ENCODE measurements at places on chromosomes 4 and X. TPM values are rescaled to one million over a fixed set of nuclear protein-coding genes. Genes with fewer than 3 reads are reported as not detected.

Gene HELT
- not detected for total RNA-seq

- no peak overlapping the region for H3K4me3 ChIP-seq
- H3K36me3 ChIP-seq: peaks cover 4% of the 10 kb centered on the region
- no peak overlapping the region for H3K27ac ChIP-seq
- H3K4me1 ChIP-seq: peaks cover 40% of the 10 kb centered on the region
Measured at GRCh38 chr4:11739992-11740391, 311.3 kb upstream of the HS3ST1 start.

Gene SPANXA2
- total RNA-seq: not detected

DNA sequence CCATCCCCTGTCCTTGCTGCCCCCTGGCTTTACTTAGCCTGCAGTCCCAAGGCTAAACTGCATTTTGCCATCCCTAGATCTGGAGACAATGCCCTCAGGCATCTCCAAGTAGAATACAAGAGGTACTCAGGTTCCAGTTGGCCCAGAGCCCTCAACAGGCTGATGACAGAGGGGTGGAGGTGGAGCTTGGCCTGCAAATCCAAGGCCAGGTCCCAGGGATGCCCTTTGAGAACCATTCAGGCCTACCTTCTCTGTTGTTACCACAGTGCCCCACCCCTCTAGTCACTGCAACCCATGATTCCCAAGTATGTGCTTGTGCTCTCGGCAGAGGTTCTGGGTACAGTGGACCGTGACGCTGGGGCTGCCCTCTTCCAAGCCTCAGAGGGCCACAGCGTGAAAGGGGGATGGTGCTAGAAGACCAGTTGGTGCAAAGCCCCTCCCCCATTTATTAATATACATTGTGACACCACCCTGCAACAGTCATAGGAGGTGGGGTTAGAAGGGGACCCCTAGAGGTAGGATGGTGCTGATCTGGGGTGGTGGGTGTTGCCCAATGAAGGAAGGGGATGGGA is 6.4 kb upstream of the UBA1 start:
- no peaks in the 10 kb centered on the region for H3K27me3 ChIP-seq
- no peak overlapping the region for H3K27ac ChIP-seq
- no peak for DNase-seq
- no peaks in the 10 kb centered on the region for H3K4me1 ChIP-seq
- no peak overlapping the region for H3K4me3 ChIP-seq

DNA sequence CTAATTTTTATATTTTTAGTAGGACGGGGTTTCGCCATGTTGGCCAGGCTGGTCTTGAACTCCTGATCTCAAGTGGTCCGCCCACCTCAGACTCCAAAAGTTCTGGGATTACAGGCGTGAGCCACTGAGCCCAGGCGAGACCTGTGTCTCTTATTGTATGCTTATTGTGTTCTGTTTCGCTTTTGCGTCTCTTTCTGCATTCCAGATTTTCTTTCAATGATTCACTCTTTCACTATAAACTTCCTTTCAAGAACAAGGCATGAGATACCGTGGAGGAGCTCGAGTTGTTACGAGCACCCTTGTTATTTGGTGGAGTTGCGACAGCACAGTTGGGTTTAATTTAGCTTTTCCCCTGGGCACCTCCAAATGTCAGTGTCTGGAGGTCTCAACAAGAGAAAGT is 366.7 kb upstream of the FAT1 start:
- H3K27ac ChIP-seq: no peak overlapping the region
- H3K36me3 ChIP-seq: no peaks in the 10 kb centered on the region
- DNase-seq: no peak

DNA sequence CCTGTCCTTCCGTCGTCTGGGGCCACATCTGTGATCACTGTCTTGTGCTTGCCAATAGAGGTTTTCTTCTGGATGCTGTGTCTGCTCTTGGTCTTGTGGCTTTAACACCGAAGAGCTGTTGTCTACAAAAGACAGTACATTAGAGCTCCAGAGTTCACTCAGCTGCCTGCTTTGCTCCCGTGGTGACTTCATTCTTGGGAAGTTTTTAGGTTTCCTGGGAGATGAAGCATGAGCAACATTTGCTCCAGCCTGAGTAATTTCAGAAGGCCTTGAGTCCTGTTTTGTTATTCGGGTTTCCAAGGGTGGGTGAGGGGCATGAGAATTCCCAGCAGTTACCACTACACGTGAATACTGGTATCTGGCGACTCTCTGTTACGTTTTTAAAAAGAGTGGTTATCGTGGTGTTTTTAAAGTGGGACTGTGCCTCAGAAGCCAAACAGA is 189.2 kb downstream of the SHROOM3 start:
- H3K4me1 ChIP-seq: peaks cover 75% of the 10 kb centered on the region
- H3K27me3 ChIP-seq: no peaks in the 10 kb centered on the region
- DNase-seq: peak; percentile 15
- H3K36me3 ChIP-seq: peaks cover 23% of the 10 kb centered on the region
- peak overlapping the region; percentile 46 for H3K4me3 ChIP-seq
- H3K27ac ChIP-seq: peak overlapping the region; percentile 72

DNA sequence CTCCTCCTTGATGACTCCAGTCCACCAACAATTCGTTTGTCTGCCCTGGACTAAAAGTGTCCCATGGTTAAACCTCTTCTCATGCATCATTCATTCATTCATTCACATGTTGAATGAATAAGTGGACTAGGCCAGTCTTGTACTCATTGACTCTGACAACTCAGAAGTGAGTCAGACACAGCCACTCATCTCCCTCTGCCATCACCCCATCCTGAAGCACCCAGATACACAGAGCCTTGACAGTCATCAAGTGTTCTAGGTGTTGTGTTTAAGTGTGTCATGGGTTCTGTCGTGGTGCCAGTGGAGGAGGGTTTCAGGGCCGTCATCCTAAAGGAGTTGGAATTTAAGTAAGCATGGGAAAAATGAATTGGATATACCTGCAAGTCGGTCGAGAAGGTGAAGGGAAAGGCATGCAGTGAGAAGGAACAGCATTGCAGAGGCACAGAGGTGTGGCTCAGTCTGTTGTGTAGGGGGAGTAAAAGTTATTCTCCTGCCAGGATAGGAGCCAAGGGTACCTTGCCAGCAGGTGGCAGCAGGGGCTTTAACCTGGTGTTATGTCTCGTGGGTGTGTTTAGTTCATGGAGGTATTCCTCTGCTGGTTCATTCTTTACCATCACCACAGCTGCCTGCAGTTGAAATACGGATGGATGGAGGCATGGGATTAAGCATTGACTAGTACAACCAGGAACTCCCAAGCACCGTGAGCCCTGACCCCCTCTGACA is 18.3 kb downstream of the MAGED2 start:
- no peaks in the 10 kb centered on the region for H3K36me3 ChIP-seq
- no peak for DNase-seq
- peaks cover 17% of the 10 kb centered on the region for H3K27me3 ChIP-seq
- H3K27ac ChIP-seq: no peak overlapping the region
- no peaks in the 10 kb centered on the region for H3K4me1 ChIP-seq
- no peak overlapping the region for H3K4me3 ChIP-seq

DNA sequence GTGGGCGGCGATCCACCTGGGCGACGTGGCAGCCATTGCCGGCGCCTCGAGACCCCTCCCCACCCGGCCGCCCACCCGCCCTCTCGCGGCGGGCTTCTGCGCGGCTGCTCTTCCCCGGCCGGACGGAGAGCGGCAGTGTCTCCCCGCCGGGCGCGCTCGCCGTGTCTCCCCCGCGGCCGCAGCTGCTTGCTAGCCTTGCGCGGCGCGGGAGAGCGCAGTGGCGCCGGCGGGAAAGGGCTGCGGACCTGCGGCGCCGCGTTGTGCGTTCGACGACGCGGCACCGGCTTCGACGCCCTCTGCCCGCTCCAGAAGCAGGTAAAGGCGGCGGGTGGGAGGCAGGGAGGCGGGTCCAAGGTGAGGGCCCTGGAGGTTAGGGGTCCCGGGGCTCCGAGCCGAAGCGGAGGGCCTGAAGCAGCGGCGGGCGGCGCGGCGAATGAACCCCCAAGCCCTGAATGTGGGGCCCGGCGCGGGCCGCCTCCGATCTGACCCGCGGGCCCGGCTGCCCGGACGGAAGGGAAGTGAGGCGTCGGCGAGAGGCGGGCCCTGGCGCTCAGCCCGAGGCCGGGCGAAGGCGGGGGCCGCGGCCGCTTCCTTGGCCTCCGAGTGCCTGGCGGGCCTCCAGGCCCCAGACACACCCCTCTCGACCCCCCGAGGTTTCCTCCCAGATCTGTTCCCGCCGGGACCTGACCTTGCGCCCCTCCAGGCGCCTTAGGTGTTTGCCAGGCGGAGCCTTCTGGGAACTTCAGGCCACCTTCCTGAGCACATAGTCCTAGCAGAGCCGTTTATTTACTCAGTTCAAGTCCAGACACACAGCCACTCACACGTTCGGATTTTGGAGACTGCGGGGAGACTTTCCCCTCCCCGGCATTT is at the start of gene N4BP2:
TSS of gene N4BP2 (plus strand) at position 135 of the 870 bp plus-strand sequence. CDS start 40,491 bp downstream, outside the sequence.
- peak; percentile 71 for DNase-seq
- H3K4me3 ChIP-seq: peak within 1 kb of the TSS; percentile 85
- H3K4me1 ChIP-seq: no peaks in the 10 kb centered on the region
- peak within 1 kb of the TSS; percentile 82 for H3K27ac ChIP-seq

DNA sequence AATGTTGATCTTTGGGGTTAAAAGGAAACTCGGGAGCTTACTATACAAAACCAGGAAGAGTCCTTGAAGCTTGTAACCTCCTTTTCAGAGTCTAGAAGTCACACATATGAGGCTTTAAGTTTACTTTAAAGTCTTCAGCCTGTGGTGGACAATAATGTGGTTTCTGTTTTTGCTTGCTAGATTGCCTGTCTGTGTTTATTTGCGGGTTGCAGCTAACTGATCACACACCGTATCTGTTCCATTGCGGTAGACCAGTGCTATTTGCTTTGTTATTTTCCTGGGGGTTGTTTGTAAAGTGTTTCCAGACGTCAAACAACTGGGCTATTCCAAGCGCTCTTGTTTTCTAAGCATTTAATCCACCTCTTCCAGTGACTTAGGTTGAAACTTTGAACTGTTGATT is 143.0 kb upstream of the GYPA start:
- H3K27ac ChIP-seq: no peak overlapping the region
- H3K4me1 ChIP-seq: no peaks in the 10 kb centered on the region
- no peak for DNase-seq
- no peaks in the 10 kb centered on the region for H3K27me3 ChIP-seq
- H3K4me3 ChIP-seq: no peak overlapping the region
